ENCODE measurements at places on chromosomes 6 and 20. TPM values are rescaled to one million over a fixed set of nuclear protein-coding genes. Genes with fewer than 3 reads are reported as not detected.

Gene OR2B6
- not detected for total RNA-seq

Gene ACTL10
- not detected for total RNA-seq

Gene TNFRSF21
- total RNA-seq: 29.9 TPM

Gene OXT
- total RNA-seq: 2.7 TPM

Gene RBM39
- total RNA-seq: 925 TPM

Gene AK9
- total RNA-seq: 48.2 TPM

Gene CHRNA4
- total RNA-seq: not detected

Gene TFAP2D
- total RNA-seq: not detected

Gene C4B
- 85.7 TPM for total RNA-seq

Gene GSTA3
- total RNA-seq: 1.00 TPM

Gene MAP1LC3A
- 81.3 TPM for total RNA-seq

Gene MAD2L1BP
- total RNA-seq: 16.8 TPM

DNA sequence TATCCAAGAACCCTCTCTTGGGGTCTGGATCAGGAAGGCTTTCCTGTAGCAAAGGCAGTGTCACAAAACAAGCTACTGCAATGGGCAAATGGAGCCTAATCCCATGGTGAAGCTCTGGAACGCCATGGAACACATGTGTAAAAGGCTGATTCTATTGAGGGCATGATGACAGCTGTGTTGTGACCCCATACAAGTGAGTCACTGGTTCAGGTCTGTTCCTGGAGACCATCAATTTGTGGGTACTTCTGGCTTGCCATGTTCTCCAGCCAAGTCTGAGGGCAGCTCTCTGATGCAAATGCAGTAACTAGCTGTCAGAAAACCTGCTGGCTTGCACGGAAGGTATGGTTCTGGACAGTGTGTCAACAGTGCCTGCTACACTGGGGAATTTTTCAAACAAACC lies 33.3 kb upstream of the ECHDC1 start:
- H3K27me3 ChIP-seq: no peaks in the 10 kb centered on the region
- no peaks in the 10 kb centered on the region for H3K4me1 ChIP-seq
- H3K4me3 ChIP-seq: no peak overlapping the region

GRCh38 chr6:20238688-20239587 lies 26.7 kb upstream of the MBOAT1 start:
- peak; percentile 82 for DNase-seq
- H3K36me3 ChIP-seq: no peaks in the 10 kb centered on the region
- no peak overlapping the region for H3K4me3 ChIP-seq
- no peak overlapping the region for H3K27ac ChIP-seq
- H3K4me1 ChIP-seq: no peaks in the 10 kb centered on the region

DNA sequence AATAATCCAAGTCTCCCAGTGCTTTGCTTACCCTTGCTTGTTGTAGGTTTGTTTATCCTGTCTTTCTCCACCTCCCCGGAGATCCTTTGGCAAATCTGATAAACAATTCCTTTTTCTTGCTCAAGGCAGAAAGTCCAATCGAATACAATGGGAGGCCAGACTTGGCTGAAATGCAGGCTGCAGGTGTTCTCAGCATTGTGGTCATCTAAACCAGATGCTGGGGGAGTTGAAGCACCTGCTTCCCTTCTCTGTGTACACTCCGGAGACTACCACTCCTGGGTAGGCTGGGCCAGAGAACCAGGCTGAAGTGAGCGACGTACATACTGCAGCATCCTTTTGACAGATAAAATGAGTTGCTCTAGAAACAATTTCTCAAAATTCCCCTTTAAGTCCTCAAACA lies 82.6 kb upstream of the PREP start:
- no peaks in the 10 kb centered on the region for H3K36me3 ChIP-seq
- H3K27ac ChIP-seq: peak overlapping the region; percentile 24
- DNase-seq: no peak
- H3K27me3 ChIP-seq: no peaks in the 10 kb centered on the region

- no peak overlapping the region for H3K4me3 ChIP-seq
- no peaks in the 10 kb centered on the region for H3K36me3 ChIP-seq
- no peaks in the 10 kb centered on the region for H3K4me1 ChIP-seq
- no peak overlapping the region for H3K27ac ChIP-seq
- no peak for DNase-seq
- no peaks in the 10 kb centered on the region for H3K27me3 ChIP-seq
Observed at GRCh38 chr6:27608916-27609883, 136.3 kb upstream of the ZNF184 start.

- H3K36me3 ChIP-seq: no peaks in the 10 kb centered on the region
- H3K27me3 ChIP-seq: no peaks in the 10 kb centered on the region
- H3K4me1 ChIP-seq: peaks cover 32% of the 10 kb centered on the region
- no peak for DNase-seq
- H3K27ac ChIP-seq: no peak overlapping the region
- no peak overlapping the region for H3K4me3 ChIP-seq
Observed at GRCh38 chr6:36621371-36621855, 27.3 kb downstream of the SRSF3 start.

DNA sequence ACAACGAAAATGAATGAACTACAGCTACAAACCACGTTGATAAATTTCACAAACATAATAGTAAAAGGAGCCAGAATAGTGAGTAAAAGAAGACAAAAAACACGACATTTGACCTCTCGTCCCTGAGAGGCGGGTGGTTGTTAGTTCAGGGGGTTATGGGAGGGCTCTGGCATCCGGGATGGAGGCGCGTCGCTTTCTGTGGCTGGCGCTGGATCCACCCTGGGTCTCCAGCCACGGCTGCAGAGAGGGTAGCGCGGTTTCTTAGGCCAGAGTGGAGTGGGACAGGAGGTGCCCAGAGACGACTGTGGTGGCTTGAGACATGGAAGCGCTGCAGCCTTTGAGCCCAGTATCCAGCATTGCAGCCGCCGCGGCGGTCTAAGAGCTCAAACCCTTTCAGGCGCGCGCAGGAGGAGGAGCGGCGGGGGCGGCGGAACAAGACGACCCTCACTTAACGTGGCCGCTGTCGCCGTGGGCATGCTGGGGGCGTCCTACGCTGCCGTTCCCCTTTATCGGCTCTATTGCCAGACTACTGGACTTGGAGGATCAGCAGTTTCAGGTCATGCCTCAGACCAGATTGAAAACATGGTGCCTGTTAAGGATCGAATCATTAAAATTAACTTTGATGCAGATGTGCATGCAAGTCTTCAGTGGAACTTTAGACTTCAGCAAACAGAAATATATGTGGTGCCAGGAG lies 3.7 kb upstream of the ZSCAN23 start:
- no peak for DNase-seq
- H3K4me1 ChIP-seq: no peaks in the 10 kb centered on the region
- no peaks in the 10 kb centered on the region for H3K36me3 ChIP-seq
- peak overlapping the region; percentile 12 for H3K4me3 ChIP-seq

DNA sequence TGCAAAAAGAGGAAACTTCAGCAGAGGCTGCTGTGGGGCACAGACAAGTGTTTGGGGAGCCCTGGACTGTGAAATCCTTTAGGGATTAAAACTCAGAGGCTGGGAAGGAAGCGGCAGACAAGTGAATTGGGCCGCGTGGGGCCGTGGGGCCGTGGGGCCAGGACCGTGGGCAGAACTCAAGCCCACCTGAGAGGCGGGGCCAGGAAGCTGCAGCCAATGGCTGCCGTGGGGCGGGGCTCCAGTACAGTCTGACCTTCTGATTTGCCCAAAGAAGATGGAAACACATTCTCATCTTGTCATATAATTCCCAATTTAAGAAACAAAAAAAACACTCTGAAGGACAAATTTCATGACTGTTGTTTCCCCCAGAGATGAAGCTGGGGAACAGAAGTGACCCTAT lies 55.4 kb downstream of the ANKRD60 start:
- no peaks in the 10 kb centered on the region for H3K36me3 ChIP-seq
- H3K27ac ChIP-seq: no peak overlapping the region
- no peaks in the 10 kb centered on the region for H3K27me3 ChIP-seq
- H3K4me3 ChIP-seq: no peak overlapping the region
- no peak for DNase-seq
- no peaks in the 10 kb centered on the region for H3K4me1 ChIP-seq

GRCh38 chr6:84521511-84521910 lies 242.9 kb downstream of the TBX18 start:
- no peaks in the 10 kb centered on the region for H3K4me1 ChIP-seq
- H3K4me3 ChIP-seq: no peak overlapping the region
- H3K36me3 ChIP-seq: no peaks in the 10 kb centered on the region
- no peaks in the 10 kb centered on the region for H3K27me3 ChIP-seq
- H3K27ac ChIP-seq: no peak overlapping the region

GRCh38 chr6:3398755-3399696 lies 57.8 kb downstream of the SLC22A23 start:
- no peaks in the 10 kb centered on the region for H3K27me3 ChIP-seq
- DNase-seq: no peak
- H3K36me3 ChIP-seq: no peaks in the 10 kb centered on the region
- H3K4me3 ChIP-seq: no peak overlapping the region

GRCh38 chr6:28635547-28636158 lies 110.0 kb downstream of the GPX5 start:
- H3K27me3 ChIP-seq: no peaks in the 10 kb centered on the region
- H3K36me3 ChIP-seq: no peaks in the 10 kb centered on the region
- peaks cover 9% of the 10 kb centered on the region for H3K4me1 ChIP-seq
- DNase-seq: no peak
- no peak overlapping the region for H3K4me3 ChIP-seq
- H3K27ac ChIP-seq: no peak overlapping the region

DNA sequence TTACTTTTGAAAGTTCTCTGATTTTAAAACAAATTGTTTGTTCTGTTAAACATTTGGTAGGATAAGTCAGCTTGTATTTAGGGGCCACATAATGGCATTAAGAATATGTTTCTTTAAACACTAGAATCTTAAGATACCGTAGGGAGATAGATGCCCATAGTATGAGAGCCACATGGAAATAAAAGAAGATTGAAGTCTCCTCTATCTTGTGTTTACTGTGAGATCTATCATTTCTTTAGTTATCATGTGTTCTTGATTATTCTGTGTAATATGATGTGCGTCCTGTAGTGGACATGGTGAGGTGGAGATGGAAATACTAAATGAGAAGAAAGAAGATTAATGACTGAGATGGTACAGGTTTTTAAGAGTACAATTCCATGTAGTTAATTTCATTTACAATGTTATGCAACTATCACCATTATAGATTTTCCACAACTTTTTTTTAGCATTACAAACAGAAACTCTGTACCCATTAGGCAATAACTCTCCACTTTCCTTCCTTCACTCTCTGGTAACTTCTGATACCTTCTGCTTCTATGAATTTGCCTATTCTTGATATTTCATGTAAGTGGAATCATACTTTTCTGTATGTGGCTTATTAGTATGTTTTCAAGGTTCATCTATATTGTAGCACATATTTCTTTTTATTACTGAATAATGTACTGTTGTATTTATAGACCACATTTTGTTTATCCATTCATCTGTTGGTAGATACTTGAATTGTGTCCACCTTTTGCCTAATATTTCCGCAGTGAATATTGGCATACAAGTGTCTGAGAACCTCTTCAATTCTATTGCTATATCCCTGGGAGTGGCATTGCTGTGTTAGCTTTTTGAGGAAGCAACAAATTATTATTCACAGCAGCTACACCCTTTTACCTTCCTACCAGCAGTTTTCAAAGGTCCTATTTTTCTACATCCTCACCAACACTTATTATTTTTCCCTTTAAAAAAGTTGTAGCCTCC lies 11.5 kb downstream of the RNF146 start:
- no peak overlapping the region for H3K4me3 ChIP-seq
- no peak overlapping the region for H3K27ac ChIP-seq
- DNase-seq: no peak
- H3K27me3 ChIP-seq: no peaks in the 10 kb centered on the region

GRCh38 chr6:148464319-148465010 lies 121.8 kb downstream of the SASH1 start:
- peak overlapping the region; percentile 55 for H3K27ac ChIP-seq
- no peak overlapping the region for H3K4me3 ChIP-seq
- no peaks in the 10 kb centered on the region for H3K36me3 ChIP-seq
- peak; percentile 49 for DNase-seq
- H3K4me1 ChIP-seq: peaks cover 28% of the 10 kb centered on the region
- no peaks in the 10 kb centered on the region for H3K27me3 ChIP-seq

- no peak overlapping the region for H3K27ac ChIP-seq
- DNase-seq: no peak
- no peaks in the 10 kb centered on the region for H3K36me3 ChIP-seq
- H3K4me1 ChIP-seq: no peaks in the 10 kb centered on the region
Observed at GRCh38 chr20:7855545-7855944, 84.7 kb downstream of the HAO1 start.

DNA sequence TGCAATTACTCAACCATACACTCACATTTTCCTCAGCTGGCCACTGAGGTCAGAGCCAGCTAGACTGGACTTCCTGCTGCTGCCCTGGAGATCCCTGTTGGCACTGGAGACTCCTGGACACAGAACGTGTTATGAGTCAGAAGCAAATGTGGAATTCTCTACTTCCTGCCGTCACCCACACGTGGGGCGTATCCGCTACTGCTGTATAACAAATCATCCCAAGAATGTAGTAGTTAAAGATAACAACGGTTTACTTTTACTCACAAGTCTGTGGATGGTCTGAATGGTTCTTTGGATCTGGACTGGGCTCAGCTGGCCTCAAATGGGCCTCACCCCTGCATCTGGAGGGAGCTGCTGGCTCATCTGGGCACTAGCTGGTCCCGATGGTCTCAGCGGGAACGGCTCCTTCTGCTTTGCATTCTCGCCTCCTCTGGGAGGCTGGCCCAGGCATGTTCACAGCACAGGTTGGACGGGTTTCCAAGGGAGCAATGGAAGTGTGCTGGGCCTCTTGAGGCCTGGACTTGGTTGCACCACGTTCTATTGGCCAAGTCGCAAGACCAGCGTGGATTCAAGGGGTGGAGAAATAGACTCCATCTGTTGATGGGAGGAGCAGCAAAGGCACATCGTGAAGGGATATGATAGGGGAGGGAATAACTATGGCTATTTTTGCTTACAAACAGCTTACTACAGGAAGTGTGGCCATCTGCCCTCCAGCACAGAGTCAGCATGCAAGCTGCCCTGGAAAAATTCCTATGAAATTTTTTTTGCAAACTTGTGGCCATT lies 118.5 kb downstream of the SNX5 start:
- H3K4me3 ChIP-seq: no peak overlapping the region
- no peaks in the 10 kb centered on the region for H3K36me3 ChIP-seq
- H3K4me1 ChIP-seq: peaks cover 26% of the 10 kb centered on the region
- H3K27ac ChIP-seq: peak overlapping the region; percentile 69
- H3K27me3 ChIP-seq: no peaks in the 10 kb centered on the region

DNA sequence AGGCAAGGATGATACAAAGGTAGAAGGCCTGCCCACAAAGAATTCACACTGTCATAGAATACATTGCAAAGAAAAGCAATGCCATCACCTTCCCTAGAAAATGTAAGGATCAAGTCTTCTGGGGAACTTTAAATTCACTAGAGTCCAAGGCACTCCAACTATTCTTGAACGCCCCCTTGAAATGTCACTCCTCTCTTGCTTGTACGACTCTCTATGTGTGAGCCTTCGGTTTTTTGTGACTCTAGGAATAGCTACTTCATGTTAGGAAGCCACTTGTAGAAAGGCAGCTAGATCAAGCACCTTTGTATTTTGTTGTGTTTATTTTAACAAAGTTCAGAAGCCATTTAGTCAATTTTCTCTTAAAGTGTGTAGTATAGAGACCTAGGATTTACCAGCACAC lies 159.2 kb upstream of the ARID1B start:
- H3K27me3 ChIP-seq: no peaks in the 10 kb centered on the region
- H3K36me3 ChIP-seq: no peaks in the 10 kb centered on the region
- no peak overlapping the region for H3K27ac ChIP-seq
- DNase-seq: no peak
- H3K4me1 ChIP-seq: peaks cover 15% of the 10 kb centered on the region

GRCh38 chr20:39762716-39763115 lies 800.6 kb downstream of the DHX35 start:
- no peak for DNase-seq
- no peak overlapping the region for H3K4me3 ChIP-seq
- H3K27me3 ChIP-seq: no peaks in the 10 kb centered on the region
- H3K36me3 ChIP-seq: no peaks in the 10 kb centered on the region
- no peaks in the 10 kb centered on the region for H3K4me1 ChIP-seq
- H3K27ac ChIP-seq: no peak overlapping the region

GRCh38 chr6:12037798-12038197 lies 25.7 kb downstream of the HIVEP1 start:
- H3K36me3 ChIP-seq: no peaks in the 10 kb centered on the region
- no peak for DNase-seq
- peaks cover 14% of the 10 kb centered on the region for H3K4me1 ChIP-seq
- no peak overlapping the region for H3K27ac ChIP-seq
